HEK293T (cell line): ENCODE measurements at places on chromosomes 7 and 10.

DNA sequence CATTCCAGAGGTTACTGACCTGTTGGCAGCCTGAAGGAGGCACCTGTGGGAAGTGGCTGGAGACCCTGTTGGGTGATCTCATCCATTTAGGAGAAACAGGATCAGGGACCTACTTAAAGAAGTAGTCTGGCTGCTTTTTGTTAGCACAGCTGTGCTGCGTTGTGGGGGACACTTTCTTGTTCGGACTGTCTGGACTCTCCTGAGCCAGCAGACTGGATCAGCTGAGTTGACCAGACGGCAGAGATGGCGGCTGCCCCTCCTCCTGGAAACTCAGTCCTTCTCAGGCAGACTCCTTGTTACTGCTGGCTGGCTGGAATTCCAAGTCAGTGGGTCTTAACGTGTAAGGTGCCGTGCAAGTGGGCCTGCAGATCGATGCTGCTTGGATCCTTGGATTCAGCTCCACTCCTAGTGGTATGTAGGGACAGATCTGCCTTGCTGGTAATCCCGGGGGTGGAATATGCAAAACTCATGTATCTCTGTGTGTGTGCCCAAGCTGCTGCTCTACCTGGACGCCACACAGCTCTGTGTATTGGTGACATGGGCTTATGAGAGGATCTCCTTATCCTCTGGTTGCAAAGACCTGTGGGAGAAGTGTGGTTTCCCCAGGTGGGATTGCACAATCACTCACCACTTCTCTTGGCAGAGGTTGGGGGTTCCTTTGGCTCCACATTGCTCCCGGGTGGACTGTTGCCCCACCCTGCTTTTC lies 87.3 kb downstream of the CCSER2 start:
- DNase-seq = no peak

DNA sequence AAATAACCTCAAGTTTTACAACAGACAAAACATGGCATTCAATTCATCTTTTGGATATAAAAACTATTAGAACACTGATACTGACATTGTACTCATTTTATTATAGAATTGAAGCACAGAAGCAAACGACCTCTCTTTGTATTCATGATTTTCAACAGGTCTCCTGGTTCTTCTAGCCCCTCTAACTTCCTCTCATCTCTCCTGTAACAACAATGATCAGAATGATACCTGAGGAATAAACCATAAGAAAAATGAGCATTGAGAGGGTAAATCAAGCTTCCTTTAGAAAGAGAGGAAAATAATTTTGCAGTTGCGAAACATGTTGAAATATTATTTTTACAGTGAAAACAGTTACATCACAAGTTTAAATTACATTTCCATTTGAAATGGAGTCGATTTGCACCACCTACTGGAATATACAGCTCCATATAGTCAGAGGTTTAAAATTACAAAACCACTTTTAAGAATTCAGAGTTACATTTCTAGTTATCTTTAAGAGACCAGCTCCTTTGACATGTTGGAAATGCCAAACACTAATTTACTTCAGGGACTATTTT lies 17.5 kb upstream of the TEX36 start:
- no peak for DNase-seq

DNA sequence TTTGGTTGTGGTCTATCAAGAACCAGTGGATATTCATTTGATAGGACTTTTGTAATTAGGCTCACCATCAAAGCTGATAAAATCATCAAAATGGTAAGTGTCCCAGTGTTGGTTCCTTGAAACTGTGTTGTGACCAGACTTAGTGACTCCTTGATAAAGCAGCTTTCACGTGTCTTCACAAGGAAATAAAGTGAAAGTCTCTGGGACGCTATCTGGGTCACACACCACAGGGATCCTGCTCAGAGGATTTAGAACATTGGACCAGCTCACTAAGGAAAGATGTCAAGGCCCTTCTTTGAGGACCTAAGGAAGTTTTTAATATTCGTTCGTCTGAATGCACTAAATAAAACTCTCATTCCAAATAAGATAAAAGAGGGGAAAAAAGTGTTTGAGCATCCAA lies 193.1 kb downstream of the RNLS start:
- DNase-seq = no peak

DNA sequence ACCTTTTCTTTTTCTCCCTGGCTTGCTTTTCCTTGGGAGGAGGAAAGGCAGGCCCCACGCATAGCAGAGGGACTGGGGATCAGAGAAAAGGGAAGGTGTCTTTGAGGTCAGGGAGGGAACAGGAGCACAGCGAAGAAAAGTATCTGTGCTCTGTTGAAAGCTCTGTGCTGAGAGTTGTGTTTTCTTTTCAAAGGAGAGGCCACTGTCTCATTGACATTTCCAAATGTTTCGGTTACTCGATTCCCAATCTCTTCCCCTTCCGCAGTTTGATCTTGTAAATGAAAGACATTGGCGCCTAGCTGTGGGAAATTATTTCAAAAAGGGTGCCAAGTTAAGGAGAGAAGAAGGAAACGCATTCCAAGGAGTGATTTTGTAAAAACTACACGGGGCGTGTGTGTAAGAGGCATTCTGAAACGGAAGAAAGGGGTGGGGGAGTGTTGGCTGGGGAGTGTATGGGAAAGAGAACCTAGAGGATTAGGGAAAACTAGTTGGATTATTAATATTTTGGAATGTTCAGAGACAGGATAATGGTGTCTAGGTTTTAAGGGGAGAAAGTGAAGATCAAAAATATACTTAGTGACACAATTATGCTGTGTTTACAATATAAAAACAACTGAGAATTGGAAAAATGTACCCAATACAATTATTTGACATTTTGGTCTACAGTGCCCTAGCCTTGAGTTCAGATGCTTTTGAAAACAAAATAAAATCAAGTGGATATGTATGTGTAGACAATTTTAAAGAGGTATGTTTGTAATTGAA lies 708 bp downstream of the KLHDC10 start:
- DNase-seq = peak; percentile 15

DNA sequence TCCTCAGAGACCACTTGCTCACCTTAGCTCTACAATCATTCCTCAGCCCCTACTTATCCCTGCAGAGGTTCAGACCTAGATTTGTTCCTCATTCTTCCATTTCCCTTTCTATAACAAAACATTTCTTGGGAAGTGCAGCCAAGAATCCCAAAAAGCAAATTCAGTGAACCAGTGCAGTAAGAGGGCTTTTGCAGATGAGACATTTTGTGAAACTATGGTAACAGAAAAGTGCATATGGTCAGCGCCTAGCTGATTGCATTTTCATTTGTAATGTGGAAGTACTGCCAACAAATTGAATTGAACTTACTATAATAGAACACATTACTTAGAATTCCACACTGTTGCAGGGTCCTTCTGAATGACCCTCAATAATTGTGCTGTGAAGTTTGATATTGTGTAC lies 18.6 kb downstream of the AGMO start:
- DNase-seq = no peak

- DNase-seq = no peak
Measured at GRCh38 chr10:72218726-72219125, 2.6 kb upstream of the ASCC1 start.

DNA sequence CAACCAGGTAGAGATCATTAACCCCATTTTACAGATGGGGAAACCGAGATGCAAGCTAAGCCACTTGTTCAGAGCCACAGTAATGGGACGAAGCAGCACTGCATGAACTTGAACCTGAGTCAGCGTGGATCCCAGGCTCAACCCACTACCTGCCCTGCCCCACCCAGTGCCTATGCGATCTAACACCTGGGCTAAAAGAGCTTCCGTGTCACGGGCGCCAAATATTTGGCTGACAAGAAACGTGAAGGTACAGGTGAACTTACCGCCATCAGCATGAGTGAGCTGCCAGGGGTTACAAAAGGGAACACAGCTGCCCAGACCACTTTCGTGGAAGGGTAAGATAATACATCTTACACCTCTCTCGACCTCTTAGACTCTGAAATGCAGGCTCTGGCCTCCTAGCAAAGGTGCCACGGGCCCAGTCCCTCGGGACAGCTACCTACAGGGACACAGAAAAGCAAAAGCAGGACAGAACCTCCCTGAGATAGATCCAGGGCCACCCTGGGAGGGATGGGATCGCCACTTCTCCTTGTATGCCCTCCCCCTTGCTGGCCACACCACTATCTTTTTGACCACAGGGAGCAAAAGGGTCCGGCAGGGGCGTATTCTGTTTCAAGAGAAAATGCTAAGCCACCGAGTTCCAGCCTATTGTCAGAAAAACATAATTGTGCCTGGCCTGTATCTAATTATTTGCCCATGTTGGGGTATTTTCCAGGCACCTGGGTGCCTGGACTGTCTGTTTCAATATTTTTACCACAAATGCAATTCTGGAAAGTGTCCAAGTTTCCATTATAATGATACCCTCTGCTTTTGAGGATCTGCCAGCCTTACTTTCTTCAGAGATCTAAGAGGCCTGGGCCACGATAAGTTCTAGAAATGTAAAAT lies 6.4 kb downstream of the CHST15 start:
- DNase-seq = no peak

- DNase-seq = no peak
Measured at GRCh38 chr7:33961948-33962347, 56.6 kb downstream of the BMPER start.

DNA sequence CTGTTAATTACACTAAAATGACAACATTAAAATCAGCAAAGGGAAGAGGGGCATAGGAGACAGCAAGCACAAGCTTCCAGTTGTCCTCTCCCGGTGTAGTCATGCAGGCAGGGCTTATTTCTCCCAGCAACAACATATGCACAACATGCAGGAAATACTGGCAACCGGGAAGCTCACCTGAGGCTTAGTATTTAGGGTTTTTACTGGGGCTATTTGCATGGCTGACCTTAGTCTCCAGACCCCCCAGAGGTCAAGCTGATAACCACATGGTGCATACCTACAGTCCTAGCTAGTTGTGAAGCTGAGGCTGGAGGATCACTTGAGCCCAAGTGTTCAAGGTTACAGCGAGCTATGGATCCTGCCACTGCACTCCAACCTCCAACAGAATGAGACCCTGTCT lies 12.8 kb upstream of the JMJD1C start:
- DNase-seq = no peak

GRCh38 chr7:134364619-134365037 lies 47.9 kb upstream of the SLC35B4 start:
- no peak for DNase-seq

- no peak for DNase-seq
Measured at GRCh38 chr10:24465891-24466818, 257.2 kb downstream of the KIAA1217 start.

DNA sequence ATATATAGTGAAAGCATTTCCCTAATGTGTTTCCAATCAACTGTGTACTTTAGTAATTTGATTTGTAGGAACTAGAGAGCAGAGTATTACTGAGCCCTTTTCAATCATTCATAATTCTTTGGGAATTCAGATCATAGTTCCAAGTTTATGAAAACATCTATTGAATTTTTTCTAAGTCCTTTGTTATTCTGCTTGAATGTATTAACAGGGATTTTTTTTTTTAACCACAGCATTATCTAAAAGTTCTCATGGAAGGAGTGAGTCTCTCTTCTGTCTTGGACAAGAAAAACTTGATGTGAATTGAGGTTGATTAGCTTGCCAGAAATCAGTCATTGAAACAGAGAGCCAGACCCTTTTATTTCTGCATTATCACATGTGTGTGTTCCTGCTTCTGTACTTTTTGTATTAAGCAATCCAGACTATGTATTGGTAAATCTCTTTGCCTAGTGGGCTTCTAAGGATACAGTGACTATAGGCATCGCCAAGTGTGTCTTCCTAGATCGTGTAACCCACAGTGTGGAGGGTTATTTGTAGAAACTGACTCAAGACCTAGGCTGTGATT lies 59.9 kb downstream of the BMPER start:
- DNase-seq = no peak

DNA sequence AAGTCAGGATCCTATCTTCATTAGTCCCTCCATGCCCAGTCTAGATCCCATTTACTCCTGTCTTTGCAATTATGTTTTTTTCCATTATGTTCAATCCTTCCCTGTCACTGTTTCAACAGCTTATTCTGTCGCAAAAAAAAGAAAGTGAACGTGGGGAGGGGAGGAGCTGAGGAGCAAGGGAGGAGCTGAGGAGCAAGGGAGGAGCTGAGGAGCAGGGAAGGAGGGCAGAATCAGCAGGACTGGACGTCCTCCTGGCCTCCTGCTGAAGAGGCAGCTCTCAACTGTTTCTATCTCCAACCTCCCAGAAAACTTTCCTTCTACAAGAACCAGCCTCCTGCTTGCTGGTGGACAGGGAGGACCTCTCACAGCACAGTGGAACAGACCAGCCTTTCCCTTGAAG lies 26.0 kb downstream of the LARP4B start:
- DNase-seq = no peak

GRCh38 chr7:1231214-1232102 lies 1.2 kb upstream of the UNCX start:
- no peak for DNase-seq

DNA sequence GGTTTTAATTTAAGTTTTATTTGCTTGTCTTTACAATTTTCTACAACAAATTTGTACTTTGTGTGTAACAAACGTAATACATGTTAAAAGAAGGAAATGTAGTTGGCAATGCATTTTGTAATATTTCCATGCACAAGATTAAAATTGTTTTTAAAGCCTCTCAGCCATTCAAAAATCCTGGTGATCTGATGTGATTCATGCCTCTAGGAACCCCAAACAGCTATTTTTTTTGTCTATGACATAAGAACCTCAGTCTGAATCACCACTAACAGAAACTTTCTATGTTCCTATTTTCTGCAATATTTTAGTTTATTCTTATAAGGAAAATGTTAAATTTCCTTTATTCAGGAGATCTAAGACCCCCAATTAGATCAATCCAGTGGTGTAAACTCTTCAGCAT lies 183.1 kb upstream of the YAE1 start:
- DNase-seq = no peak

- DNase-seq = no peak
Measured at GRCh38 chr10:34080485-34081346, 734.4 kb downstream of the PARD3 start.

DNA sequence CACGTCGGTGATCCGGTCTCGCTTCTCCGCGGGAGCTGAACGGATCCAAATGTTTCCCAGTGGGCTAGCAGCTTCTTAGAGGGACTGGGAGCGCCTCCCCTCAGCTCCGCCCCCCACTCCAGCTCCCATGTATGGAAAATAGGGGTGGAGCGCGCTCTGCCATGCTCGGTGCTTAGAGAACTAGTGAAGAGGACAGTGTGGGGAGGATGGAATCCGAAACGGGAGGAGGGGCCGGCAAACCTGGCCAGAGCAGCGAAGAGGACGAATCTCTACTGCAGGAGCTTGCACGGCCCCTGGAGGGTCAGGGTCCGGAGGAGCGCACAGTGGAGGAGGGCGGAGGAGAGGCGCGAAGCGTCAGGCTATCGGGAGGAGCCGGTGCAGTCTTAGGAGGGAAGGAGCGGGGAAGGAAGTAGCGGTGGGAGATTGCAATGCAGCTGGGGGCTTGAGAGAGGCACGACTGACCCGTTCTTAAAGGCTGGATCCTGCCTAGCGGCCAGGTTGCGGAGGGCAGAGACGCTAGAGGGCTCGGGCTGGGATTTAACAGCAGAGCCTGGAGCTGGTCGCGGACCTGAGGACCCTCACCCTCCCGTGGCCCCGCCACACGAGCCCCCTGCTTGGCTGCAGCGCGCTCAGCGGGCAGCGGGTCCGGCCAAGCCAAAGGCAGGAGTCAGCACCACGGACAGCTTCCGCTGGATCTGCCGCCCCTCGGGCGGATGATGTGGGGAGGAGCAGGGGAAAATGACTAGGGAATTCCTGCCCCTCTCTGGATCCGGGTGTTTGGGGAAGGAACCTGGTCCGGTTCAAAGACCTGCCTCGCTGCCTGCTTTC lies at the start of gene PRLHR:
TSS of gene PRLHR (minus strand) at position 51 of the 828 bp plus-strand sequence. CDS start 404 bp downstream, outside the sequence.
- DNase-seq = peak; percentile 66
